ENCODE measurements at places on chromosomes 2 and 18.
A peak's percentile ranks its signal among the peaks of the same experiment; 100 is the strongest.

DNA sequence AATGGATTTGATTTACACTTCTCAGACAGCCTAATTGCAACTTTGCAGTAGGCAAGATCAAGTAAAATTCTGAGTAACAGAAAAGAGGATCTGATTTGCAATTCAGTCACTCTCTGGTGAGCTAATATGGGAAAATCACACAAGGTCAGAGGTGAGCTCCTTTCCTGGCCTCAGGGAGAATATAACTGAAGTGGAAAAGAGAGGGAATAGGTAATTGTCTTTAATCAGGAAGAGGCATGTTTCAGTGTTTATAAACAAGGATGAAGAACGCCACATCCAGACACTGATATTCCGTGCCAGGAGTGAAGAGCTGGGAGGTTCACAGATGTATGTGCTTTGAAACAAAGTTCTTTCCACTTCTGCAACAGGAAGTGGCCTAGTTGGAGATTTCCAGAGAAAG lies 127.1 kb downstream of the ETAA1 start:
- no peak for DNase-seq

DNA sequence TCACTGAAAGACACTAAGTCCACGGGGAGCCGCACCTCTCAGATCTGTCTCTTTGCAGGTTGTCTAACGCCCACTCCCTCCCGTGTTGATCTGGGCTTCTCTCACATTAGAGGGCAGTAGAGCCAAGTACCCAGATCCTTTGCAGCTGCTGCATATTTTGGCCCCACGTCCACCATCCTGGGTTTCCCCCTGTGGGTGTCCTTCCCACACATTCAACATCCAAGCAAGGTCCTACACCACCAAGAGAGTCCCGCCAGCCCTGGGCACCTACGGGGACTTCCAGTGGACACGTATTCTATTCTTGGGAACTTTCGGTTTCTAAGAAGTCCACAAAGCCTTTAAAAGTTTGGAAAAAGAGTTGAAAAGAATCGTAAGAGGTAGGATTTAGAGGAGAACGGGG lies 116.6 kb downstream of the ATL2 start:
- no peak for DNase-seq

DNA sequence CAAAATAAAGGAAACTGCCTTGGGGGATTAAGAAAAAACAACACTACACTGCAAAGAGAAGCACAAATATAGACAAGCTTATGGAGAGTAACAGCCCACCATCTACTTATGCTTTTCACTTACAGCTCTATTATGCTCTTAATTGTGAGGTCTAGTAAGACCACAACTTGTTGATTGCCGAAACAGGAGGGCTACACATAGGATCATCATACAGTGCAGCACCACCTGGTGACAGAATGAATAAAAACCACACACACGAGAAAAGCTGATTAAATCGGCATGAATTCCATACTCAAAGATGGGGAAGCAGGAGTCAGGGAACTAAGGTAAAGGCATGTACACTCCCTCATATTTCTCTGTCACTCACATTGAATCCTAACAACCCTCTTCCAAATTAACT lies 259.2 kb downstream of the IKZF2 start:
- no peak for DNase-seq

GRCh38 chr2:177433402-177433801 lies 40.8 kb downstream of the AGPS start:
- DNase-seq = no peak

GRCh38 chr2:238032755-238033337 lies 28.0 kb upstream of the SCLY start:
- DNase-seq = no peak

DNA sequence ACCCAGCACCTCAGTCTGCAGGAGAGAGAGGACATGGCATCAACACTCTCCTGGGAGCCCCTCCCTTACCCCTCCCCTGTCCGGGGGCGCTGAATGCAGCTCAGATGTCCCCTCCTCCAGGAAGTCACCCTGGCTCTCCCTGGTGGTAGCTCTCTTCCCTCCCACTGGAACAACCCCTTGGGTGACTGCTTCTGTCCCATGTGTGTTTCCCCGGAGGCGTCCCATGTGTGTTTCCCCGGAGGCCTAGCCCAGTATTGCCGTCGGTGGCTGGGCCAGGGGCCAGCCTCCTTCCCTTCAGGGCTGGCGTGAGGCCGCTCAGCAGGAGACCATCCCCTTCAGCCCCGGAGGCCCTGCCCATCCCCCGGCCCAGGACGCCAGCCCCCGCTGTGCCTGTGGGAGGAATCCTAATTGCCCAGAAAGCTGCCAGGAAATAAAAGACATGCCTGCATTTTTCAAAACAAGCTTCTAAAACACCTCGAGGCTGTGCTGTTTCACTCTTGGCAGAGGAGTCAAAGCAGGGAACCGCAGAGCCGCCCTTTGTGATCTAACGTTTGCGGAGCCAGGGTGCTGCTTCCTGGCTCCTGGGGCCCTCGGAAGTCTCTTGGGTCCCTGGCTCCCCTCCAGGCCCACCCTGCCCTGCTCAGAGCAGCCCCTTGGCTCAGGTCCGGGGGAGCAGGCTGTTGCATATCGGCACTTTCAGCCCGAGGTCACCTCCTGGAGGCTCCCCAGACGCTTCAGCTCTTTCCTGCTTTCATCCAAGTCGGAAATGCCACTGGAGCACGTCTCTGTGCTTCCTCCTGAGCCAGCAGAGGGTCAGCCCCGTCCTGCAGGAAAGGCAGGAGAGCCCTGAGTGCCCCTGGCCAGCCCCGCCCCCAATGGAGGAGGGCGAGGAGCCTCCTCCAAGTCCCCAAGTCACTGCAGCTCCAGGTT lies 11.4 kb downstream of the SNED1 start:
- peak; percentile 43 for DNase-seq

DNA sequence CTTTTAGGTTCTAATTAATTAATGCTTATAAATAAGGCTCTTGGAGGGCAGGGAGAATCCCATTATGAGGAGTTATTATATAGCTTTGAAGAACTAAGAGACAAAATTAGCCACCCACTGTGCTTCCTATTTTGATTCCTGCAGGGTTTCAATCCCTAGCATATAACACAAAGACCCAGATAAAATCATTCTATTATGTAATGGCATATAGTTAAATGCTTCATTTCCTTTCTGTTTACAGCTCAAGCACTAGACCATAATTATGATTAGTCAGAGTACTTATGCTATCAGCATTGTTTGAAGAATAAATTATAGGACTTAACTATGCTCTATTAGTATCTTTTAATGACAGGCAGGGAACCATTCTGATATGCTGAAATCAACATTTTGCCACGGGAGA lies 9.1 kb downstream of the GPR155 start:
- DNase-seq = peak; percentile 36

GRCh38 chr18:35110554-35111485 lies 69.6 kb downstream of the MAPRE2 start:
- no peak for DNase-seq

- DNase-seq = no peak
Measured at GRCh38 chr2:212726403-212726802, 187.8 kb upstream of the ERBB4 start.

GRCh38 chr18:13735681-13736080 lies 9.2 kb downstream of the RNMT start:
- no peak for DNase-seq

DNA sequence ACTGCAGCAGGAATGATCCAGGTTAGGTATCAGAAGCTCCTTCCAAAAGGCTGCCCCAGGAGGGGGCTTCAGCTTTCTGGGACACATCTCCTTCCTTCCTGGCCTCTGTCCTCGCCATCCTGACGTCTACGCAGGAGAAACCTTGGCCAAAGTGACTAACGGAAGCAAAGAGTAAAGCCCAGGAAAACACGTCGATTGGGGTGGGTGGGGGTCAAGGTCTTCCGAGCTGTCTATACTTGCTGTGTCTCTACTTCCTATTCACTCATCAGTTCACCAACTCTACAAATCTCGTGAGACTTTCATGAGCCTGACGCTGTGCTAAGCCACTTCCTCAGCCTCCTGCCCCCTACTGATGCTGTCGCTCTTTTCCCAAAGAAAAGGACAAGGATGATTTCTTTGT lies 212.6 kb downstream of the TNS1 start:
- DNase-seq = no peak

DNA sequence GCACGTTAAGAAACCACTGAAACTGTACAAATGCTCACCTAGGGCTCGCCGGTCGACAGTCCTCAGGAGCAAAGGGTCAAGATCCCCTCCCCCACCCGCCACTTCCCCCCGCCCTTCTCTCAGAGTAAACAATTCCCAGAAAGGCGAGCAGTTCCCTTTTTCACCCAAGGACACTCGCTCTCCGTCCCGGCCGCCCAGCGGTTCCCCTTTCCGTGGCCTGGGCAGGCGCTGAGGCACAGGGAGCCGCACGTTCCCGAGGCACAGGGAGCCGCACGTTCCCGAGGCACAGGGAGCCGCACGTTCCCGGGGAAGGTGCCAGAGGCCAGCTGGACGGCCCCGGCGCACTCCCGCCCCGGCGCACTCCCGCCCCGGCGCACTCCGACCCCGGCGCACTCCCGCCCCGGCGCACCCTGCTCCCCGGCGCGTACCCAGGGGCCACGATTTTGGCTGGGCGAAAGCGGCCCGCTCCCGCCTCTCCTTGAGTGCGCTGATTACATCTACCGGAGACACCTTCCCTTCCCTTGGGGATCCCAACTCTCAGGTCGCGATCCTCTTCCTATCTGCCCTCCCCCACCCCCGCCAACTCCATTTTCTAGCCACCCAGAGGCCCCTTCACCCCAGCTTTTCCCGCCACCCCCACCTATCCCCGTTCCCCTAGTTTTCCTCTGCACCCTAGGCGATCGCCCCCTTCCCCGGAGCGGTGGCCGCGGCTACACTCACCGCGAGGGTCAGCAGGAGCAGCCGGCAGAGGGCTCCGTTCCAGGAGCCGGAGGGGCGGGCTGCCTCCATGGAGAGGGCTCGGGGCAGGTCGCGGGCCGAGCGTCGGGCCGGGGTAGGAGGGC lies 817 bp downstream of the DSC2 start:
- DNase-seq = peak; percentile 15

GRCh38 chr2:200447139-200447855 lies 62.6 kb downstream of the KCTD18 start:
- DNase-seq = no peak

GRCh38 chr2:8840475-8841091 lies 3.2 kb upstream of the KIDINS220 start:
- no peak for DNase-seq

DNA sequence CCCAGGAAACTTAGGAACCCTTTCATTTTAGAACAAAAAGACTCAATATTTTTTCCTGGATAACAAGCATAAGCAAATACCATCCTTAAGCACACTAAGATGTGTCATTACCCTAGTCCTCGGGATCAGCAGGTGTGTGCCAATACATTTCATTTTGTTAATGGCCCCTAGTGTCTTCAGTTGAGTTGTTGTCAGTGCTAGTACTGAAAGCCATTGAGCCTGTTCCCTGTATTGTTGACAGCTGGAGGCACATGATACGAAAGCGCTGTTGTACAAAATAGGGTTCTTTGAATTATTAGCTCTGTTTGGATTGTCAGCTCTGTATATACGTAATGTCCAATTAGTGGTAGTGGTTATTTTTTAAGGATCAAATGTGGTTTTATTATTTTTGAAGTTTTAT lies 29.5 kb downstream of the VAPA start:
- peak; percentile 49 for DNase-seq

DNA sequence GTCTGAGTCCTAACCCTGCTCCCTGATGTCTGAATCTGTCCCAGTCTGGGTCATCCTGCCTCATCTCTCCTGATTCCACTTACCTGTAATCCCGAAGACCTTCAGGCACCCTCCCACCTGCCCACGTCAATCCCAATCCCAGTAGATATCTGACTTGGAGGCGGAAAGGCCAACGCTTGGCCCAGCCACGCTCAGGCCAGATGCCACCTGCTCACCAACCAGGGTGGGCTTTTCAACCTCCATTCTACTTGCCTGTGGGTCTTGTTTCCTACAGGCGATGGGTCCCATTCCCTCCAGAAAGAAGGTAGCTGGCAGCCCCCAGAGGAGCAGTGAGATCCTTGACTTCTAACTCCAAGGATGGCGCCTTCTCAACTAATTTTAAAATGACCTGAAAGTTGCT lies 59.7 kb downstream of the INPP5D start:
- no peak for DNase-seq

GRCh38 chr2:222854773-222855700 lies 5.8 kb upstream of the ACSL3 start:
- no peak for DNase-seq

GRCh38 chr2:215280326-215280725 lies 31.5 kb upstream of the ATIC start:
- DNase-seq = no peak

DNA sequence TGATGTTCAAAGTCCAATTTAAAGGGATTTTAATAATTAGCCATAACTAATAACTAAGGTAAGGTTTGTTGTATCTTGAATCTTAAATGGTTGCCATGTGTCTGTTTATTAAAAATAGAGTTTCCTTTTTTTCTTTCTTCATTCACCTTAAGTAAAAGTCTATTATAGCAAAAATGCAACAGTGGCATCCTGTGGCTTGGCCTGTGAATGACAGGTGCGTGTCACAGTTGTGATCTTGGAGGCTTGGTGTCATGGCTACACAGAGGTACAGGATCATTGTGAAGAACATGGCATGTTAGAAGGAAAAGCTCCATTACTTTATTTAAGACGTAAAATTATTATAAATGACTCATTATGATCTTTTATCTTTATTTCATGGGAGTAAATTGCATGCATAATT lies 246.1 kb downstream of the BCL2 start:
- no peak for DNase-seq

DNA sequence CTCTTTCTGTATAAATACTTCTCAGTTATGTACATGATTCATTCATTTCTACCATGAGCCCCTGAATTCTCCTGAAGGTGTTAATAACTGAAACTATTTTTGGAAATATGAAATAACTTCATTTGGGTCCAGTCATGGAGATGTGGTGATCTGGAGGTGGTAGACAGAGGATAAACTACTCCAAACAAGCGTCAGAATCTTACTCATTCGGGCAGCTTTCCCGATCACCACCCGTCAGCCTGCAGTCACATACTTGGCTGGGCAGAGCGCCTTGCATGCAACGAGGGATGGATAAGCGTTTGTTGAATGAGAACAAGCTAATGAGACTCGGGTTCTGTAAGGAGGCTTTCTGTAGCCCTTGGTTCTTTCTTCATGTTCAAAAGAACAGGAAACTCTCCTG lies 222.7 kb downstream of the CD226 start:
- no peak for DNase-seq

DNA sequence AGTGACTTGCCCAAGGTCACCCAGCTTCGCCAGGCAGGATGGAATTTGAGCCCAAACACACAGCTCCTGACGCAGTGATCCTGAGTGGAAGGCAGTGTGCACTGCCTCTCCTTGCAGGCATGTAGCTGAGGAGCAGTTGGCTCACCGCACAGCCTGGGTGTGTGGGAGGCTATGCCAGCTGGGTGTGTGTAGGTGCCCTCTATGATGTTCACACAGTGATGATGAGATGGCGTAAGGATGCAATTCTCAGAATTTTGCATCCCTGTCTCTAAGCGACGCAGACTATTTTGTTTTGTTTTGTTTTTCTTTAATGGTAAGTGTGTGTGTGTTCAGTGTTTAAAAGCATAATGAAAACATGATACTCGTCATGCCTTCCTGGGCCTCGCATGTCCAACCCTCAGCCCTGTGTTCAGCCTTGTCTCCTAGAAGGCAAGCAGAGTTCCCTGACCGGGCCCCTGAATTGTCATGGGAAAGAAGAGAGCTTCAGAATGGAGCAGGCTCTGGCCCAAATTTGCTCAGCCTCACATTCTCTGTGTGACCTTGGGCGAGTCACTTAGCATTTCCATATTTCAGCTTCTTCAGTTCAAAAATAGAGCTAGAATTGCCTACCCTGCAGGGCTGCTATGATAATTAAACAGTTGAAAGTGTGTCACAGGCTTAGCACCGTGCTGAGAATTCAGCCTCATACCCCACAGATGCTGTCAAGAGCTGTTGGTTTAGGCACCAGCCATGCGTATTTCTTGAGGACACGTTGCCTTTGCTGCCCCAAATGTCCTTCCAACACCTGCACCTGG lies 603.6 kb upstream of the RAB6C start:
- DNase-seq = peak; percentile 75

All from putamen (tissue), 1 donor.